Nephron progenitor cell (in vitro differentiated cells): ENCODE measurements at places on chromosomes 5 and 9.
A peak's percentile ranks its signal among the peaks of the same experiment; 100 is the strongest.

- no peak for DNase-seq
- H3K36me3 ChIP-seq = no peaks in the 10 kb centered on the region
- H3K4me1 ChIP-seq = peaks cover 50% of the 10 kb centered on the region
- peaks cover 17% of the 10 kb centered on the region for H3K27me3 ChIP-seq
- H3K27ac ChIP-seq = no peak overlapping the region
Observed at GRCh38 chr9:127202461-127203169, 62.0 kb upstream of the GARNL3 start.

DNA sequence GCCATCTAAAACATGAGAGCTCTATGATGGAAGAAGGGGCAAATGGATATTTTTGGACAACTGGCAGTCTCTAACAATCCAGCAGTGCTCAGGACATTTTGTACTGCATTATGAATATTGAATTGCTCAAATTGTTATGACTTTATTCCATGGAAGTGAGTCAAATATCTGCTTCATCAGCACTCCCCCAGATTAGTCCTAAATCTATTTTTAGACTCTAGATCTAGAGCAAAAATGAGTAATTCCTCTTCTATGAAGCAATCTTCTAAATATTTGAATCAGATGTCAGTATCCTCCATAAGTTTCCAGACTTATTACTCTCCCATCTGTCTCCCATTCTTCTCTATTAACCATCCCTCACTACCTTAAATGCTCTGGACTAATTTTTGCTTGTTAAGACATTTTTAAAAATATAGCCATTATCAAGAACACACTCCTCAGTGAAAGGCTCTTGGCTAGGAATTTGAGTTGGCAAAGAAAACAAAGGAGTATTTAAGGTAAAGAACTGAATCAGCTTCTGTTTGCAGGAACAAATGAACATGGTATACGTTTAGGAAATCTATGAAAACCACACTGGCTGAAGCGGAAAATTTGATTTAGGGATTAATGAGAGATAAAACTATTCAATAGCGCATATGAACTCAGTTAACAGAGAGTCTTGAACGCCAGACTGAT, 300.9 kb downstream of the MCTP1 start:
- no peak for DNase-seq
- no peak overlapping the region for H3K4me3 ChIP-seq
- H3K27ac ChIP-seq = no peak overlapping the region
- no peaks in the 10 kb centered on the region for H3K36me3 ChIP-seq

DNA sequence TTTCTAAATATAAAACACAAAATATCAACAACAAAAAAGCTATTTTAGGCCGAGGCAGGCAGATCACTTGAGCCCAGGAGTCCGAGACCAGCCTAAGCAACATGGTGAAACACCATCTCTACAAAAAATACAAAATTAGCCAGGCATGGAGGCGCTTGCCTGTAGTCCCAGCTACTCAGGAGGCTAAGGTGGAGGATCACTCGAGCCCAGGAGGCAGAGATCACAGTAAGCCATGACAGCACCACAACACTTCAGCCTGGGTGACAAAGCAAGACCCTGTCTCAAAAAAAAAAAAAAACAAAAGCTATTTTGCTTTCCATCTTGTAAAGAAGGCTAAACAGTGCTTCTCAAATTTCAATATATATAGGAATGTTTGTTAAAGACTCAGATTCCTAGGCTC, 11.3 kb downstream of the C5orf15 start:
- DNase-seq = no peak
- H3K4me3 ChIP-seq = no peak overlapping the region
- H3K27me3 ChIP-seq = peaks cover 2% of the 10 kb centered on the region
- H3K36me3 ChIP-seq = peaks cover 53% of the 10 kb centered on the region
- H3K27ac ChIP-seq = no peak overlapping the region

GRCh38 chr5:102307232-102307631, 11.1 kb upstream of the SLCO4C1 start:
- no peaks in the 10 kb centered on the region for H3K27me3 ChIP-seq
- no peaks in the 10 kb centered on the region for H3K4me1 ChIP-seq
- H3K36me3 ChIP-seq = no peaks in the 10 kb centered on the region
- DNase-seq = no peak
- no peak overlapping the region for H3K27ac ChIP-seq
- no peak overlapping the region for H3K4me3 ChIP-seq

DNA sequence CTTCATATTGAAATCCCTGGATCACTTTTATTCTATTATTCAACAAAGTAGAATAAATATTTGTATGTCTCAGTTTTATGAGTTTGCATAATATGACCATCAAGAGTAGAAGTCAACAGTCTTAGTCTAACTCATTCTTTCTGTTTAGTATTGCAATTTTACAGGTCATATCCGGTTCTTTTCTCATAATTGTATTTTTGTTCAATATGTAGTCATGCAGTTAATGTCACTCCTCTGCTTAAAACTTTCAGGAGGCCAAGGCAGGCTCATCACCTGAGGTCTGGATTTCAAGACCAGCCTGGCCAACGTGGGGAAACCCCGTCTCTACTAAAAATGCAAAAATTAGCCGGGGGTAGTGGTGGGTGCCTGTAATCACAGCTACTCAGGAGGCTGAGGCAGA, 148.4 kb upstream of the TRPM3 start:
- no peak overlapping the region for H3K27ac ChIP-seq
- no peak overlapping the region for H3K4me3 ChIP-seq
- H3K36me3 ChIP-seq = no peaks in the 10 kb centered on the region
- no peaks in the 10 kb centered on the region for H3K27me3 ChIP-seq
- H3K4me1 ChIP-seq = peaks cover 9% of the 10 kb centered on the region

GRCh38 chr9:33867747-33868439, 50.9 kb downstream of the UBE2R2 start:
- H3K36me3 ChIP-seq = peaks cover 56% of the 10 kb centered on the region
- no peak overlapping the region for H3K4me3 ChIP-seq
- peak overlapping the region; percentile 91 for H3K27ac ChIP-seq
- H3K27me3 ChIP-seq = no peaks in the 10 kb centered on the region
- H3K4me1 ChIP-seq = no peaks in the 10 kb centered on the region

DNA sequence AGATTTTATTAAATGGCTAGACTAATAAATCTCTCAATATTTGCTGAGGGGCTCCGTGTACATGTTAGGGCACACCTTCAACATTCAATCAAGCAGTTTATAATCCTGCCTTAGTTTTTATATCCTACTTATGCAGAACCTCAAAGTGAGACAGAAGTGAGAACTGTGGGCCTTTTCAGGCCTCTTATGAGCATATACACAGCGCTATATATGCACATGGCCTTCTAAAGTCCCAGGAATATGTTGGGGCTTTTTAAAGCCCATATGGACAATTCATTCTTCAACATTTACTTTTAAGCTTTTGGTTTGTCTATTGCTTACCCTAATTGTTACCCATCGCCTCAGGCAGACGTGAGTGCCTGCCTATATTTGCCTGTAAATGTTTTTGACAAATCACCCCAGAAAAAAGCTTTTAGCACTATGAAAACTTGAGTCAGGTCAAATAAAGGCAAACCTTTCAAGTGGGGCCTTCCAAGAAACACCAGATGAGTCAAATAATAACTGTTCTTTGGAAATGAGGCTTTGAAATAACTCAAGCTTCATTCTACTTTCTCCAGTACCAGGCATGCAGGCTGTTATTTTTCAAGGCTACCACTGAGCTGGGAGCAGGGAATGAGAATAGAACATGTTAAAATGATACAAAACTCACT, 58.2 kb downstream of the ESM1 start:
- H3K36me3 ChIP-seq = peaks cover 7% of the 10 kb centered on the region
- no peak overlapping the region for H3K27ac ChIP-seq
- no peaks in the 10 kb centered on the region for H3K4me1 ChIP-seq
- no peak overlapping the region for H3K4me3 ChIP-seq
- peaks cover 5% of the 10 kb centered on the region for H3K27me3 ChIP-seq

- H3K4me3 ChIP-seq = no peak overlapping the region
- peaks cover 3% of the 10 kb centered on the region for H3K4me1 ChIP-seq
- no peak overlapping the region for H3K27ac ChIP-seq
Observed at GRCh38 chr5:125310749-125311148, 564.3 kb upstream of the ZNF608 start.

DNA sequence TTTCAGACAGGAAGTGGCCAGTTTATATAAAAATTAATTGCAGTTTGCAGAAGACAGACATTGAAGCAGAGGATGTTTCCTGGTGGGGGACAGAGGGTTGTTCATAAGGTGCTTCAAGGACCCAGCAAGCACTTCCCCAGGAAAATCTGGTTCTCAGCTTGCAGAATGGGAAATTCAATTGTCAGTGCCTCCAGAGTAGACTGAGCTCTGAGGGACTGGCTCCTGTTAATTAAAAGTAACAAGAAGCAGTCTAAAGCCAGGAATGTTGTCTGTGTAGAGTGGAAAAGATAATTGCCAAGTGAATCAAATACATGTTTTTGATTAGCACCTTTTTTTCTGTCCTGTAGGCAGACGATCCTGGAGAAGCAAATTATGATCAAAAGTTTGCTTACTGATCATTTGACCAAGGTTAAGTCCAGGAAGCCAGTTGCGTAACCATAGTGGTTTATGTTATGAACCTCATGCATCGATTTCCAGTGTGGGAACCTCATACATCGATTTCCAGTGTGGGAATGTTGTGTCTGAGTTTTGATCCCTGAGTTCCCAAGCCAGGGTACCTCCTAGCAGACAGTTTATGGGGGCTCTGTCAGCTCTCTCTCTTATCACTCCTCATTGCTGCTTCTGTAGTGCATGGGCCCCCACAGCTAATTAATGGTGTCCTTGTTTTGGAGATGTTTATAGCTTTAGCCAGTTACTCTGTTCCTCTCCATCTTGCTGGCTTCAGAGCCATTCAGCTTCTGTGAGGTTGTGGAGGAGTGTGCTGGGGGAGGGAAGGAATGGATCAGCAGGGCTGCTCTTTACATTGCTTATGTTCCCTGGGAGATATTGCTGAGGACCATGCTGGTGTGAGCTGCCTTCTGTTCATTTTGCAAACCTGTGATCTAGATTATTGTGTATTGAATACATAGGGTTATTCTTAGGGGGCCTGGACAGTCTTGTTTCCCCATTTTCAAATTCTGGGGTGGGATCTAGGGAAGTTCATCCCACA, 17.1 kb downstream of the MSANTD3 start:
- H3K36me3 ChIP-seq = peaks cover 36% of the 10 kb centered on the region
- no peaks in the 10 kb centered on the region for H3K27me3 ChIP-seq
- no peak overlapping the region for H3K4me3 ChIP-seq
- H3K4me1 ChIP-seq = peaks cover 26% of the 10 kb centered on the region
- H3K27ac ChIP-seq = peak overlapping the region; percentile 67

GRCh38 chr9:108676355-108676754, 179.4 kb downstream of the ACTL7B start:
- no peak overlapping the region for H3K4me3 ChIP-seq
- H3K27me3 ChIP-seq = peaks cover 7% of the 10 kb centered on the region
- DNase-seq = no peak
- no peaks in the 10 kb centered on the region for H3K36me3 ChIP-seq
- no peaks in the 10 kb centered on the region for H3K4me1 ChIP-seq
